NCI-H69 (cell line): ENCODE measurements at places on chromosomes 6 and 20.
A peak's percentile ranks its signal among the peaks of the same experiment; 100 is the strongest.

GRCh38 chr6:108589244-108589791 lies 28.6 kb downstream of the FOXO3 start:
- peak; percentile 81 for DNase-seq

DNA sequence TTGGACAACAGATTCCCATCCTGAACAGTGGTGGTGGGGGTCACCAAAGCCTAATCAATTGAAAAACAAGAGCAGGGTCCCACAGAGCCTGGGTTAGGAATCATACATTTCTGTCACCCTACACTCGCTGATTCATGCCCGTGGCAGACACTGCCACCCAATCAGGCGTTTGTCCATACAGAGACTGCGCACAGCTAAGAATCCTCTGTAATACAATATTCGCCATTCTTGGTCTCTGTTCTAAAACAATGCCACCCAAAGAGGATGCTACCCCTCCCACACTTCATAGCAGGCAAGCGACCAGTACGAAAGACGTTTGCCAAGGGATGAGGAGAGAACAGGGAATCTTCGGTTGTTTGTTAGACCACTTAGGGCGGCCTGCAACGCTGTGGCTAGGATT lies 28.1 kb upstream of the SLC22A23 start:
- no peak for DNase-seq

DNA sequence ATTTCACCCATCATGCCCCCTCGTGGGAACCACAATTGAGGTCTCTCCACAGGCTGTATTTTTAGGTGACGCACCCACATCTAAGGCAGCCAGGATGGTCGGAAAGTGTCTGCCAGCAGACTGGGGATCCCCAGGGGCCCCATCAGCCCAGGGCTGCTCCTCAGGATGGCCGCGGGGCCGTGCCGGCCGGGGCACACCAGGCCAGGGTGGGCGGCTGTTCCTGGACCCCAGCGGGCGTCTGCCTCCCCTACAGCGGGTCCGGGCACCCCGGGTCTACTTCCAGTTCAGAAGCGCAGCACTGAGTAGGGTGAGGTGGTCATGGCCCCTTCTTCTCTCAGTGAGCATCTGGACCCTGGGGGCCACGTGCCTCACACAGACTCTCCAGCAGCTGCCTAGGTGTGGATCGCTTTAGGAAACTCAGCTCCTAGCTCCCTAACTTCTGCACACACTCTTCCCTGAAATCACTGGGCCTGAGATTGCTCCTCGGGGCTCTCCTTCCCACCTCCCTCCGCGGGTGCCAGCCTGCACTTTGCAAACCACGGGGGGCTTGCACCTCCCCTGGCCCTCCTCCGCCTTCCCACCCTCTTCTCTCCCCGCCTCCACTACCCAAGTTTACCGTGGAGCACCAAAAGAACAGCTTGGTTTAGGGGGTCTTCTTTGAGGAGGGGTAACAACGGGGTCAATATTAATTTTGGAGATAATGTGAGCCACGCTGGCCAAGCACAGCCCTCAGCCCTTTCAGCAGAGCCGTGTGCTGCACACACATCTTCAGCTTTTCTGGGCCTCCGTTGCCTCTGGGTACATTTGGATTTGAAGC lies 14.2 kb upstream of the FOXC1 start:
- DNase-seq: peak; percentile 60

- DNase-seq: peak; percentile 36
These were observed 162.3 kb downstream of the TPBG start for GRCh38 chr6:82525775-82526495.

GRCh38 chr6:13226071-13226470 lies 102.3 kb downstream of the TBC1D7 start:
- no peak for DNase-seq

DNA sequence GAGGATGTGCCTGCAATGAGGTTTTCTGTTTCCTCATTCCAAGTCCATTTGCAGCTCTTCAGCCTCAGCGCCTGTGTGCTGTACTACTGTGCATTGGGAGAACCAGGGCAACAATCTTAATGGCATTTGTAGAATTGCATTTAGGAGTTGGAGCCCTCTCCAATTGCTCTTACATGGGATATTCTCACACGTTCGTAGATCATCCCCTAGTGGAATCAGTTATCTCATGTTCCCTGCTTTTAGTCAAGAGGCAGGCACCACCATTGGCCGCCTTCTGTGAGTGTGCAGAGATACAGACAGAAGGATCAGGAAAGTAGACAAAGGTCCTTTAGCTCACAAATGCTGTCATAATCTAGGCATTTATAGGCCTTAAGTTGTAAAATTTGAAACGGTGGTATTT lies 84.2 kb upstream of the RGS17 start:
- DNase-seq: no peak

DNA sequence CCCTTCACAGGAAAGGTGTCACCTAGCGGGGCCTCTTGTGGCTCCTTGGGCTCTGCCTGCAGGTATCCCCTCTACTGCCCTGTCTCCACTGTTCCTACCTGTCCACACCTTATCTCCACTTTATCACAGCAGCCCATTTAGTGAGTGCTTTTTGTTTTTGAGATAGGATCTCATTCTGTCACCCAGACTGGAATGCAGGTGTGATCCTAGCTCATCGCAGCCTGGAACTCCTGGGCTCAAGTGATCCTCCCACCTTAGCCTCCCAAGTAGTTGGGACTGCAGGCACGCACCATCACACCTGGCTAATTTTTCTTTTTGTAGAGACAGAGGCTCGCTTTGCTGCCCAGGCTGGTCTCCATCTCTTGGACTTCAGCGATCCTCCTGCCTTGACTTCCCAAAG lies 48.0 kb downstream of the BCAS4 start:
- DNase-seq: no peak

DNA sequence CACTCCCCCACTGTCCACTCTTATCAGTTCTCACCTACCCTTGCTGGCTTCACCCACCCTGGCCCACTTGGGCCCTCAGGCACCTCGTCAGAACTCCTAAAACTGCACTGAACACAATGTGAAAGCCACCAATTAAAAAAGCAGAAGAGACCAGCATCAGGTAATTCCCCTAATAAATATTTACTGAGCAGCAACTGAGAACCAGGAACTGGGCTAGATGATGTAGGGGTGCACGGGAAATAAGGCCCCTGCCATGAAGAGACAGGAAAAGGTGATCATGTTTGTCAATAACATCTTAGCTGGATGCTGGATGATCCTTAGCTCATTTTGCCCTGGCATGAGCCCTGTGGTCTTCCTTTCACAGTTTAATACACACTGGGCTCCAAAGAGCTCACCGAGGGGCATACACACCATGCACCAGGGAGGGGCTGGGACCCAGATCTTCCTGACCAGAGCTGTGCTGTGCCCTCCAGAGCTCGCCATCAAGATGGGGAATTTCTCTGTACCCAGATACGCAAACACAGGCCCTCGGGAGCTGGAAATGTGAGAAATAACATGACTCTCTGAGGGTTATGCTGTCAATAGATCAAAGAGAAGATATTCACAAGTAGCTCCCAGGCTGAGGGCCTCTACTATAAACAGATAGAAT lies 113.6 kb upstream of the SLC22A16 start:
- no peak for DNase-seq

DNA sequence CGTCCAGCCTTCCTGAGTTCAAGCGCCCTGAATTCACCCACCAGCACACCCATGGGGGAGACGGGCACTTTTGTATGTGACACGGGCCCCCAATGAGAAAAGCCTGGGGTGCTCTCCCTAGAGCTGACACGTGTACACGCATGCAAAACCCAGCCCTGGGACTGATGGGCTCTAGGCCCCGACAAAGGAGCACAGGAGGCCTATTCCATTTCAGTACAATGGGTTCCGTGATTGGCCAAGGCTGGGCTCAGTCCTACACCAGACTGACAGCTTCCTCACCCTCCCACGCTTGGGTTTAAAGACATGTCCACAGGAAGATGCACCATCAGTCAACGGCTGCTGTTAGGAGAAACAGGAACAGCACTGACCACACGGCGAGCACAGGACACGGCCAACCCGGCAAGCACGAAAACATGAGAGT lies 8.8 kb downstream of the ZBTB46 start:
- DNase-seq: no peak

DNA sequence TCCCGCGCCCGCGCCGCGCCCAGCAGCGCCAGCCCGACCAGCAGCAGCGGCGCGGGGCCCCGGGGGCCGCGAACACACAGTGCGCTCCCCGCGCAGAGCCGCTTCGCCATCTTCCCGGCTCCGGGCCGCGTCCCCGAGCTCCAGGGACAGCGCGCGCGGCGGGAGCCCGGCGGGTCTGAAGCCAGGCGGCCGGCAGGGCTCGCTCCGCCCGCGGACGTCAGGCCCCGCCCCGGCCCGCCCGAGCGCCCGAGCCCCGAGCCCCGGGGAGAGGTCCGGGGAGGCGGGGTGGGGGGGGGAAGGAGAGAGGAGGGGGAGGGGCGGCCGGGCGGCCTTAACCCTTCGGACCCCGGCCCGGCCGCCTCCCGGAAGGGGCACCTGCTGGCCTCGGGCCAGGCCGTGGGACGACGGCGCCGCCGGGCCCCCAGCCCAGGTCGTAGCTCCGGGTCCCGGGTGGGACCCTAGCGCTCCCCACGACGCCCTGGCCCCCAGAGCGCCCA lies at the start of gene LAMA5:
LAMA5 (minus strand) TSS at position 177 of the 497 bp plus-strand sequence; CDS start at position 110, 67 bp downstream.
- DNase-seq: peak; percentile 66

DNA sequence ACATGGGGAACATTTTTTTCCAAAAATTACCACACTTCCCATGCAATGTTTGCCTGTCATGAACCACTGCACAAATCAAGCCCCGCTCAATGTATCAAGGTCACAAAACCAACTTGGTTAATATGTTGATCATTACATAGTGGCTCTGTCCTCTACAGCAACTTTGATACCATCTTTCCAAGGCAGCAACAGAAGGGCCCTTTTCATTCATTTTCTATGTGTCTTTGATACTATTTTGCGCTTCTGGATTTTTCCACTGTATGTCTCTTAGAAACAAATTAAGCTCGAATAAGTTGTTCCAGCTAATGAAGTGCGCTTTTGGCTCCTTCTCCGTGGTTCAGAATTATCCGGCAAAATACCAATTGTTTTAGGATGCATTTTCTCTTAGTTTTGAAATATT lies 1.5 kb downstream of the ZHX3 start:
- DNase-seq: no peak

DNA sequence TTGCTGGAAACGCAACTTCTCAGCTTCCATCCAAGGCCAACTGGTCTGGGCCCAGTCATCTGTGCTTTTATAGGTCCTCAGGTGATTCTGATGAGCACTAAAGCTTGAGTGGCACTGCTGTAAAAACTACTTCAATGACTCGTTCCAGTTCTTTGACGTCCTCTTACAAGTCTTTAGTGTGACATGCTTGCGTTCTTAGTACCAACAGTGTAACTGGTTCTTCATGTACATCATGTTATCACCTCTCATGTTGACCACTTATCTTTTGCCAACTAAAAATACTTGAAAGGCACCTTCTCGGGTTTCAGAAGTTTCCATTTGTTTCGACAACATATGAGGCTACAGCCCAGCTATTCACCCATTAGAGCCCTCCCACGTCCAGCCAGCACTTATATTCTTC lies 468.9 kb downstream of the PRKN start:
- DNase-seq: no peak

GRCh38 chr20:23029324-23029723 lies 5.8 kb upstream of the SSTR4 start:
- no peak for DNase-seq

GRCh38 chr6:89260832-89261231 lies 43.7 kb upstream of the GABRR1 start:
- DNase-seq: peak; percentile 83
